ENCODE measurements at places on chromosomes 1 and 21. TPM values are rescaled to one million over a fixed set of nuclear protein-coding genes. Genes with fewer than 3 reads are reported as not detected.

- no peak for DNase-seq
Observed at GRCh38 chr1:221457685-221458446, 284.0 kb downstream of the DUSP10 start.

DNA sequence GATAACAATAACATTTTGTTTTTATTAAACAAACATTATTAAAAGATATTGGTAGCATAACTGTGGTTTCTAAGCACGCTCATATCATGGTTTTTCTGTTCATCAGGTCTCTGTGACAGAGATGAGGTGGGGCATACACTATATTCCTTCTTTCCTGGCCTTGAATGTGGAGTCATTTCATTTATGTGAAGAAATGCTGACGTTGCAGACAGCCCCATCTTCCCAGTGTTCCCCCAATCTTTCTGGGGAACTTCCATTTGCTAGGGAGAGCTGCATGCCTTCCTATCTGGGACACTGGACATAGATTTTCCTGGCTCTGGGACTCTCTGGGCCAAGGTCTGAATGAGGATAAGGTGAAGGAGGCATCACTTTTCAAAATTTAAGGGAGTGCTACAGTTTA, 30.4 kb downstream of the PIGM start:
- no peak for DNase-seq

DNA sequence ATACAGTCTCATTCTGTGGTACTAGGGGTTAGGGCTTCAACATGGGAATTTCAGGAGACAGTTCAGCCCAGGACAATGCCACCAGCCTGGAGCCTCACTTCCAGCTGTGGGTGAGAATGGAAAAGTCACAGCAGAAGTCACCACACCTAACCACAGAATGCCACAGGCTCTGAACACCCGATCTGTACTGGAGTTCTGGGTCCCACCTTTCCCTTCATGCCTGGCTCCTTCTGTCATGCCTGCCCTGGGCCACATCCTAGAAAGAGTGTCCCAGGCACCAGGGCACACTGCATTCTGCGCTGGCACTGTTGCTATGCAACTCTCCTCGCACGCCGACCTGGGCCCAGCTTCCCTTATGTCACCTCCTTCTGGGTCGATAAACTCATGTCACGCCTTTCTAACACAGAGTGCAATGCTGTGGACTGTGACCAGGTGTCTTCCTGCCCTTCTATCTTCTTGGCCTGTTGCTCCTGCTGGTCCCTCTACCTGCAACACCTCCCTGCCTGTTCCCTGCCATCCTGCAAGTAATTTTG, 21.2 kb downstream of the RCSD1 start:
- no peak for DNase-seq

GRCh38 chr1:75198761-75199160, 64.6 kb downstream of the LHX8 start:
- DNase-seq = no peak

GRCh38 chr1:211524521-211524920, 32.6 kb upstream of the RD3 start:
- DNase-seq = no peak

DNA sequence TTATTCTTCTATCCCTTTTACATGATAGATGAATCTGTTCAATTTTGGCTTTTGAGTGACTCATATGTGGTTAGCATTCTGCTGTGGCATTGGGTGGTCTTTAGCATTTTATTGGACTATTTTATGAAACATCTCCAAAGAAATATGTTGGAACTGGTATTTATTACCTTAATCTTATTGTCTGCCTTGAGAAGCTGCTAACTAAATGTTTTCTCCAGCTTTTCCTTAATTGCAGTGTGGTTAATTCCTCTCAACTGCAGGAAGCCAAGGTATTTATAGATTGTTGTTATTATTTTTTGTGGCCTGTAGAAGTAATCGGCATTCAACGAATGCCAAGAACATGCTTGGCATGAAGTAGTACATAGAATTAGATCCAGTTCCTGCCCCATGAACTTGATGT, 64.1 kb downstream of the NOS1AP start:
- DNase-seq = no peak

SLC6A17 gene
- 0.46 TPM for total RNA-seq

KCNK2 gene
- total RNA-seq = 0.44 TPM

DNA sequence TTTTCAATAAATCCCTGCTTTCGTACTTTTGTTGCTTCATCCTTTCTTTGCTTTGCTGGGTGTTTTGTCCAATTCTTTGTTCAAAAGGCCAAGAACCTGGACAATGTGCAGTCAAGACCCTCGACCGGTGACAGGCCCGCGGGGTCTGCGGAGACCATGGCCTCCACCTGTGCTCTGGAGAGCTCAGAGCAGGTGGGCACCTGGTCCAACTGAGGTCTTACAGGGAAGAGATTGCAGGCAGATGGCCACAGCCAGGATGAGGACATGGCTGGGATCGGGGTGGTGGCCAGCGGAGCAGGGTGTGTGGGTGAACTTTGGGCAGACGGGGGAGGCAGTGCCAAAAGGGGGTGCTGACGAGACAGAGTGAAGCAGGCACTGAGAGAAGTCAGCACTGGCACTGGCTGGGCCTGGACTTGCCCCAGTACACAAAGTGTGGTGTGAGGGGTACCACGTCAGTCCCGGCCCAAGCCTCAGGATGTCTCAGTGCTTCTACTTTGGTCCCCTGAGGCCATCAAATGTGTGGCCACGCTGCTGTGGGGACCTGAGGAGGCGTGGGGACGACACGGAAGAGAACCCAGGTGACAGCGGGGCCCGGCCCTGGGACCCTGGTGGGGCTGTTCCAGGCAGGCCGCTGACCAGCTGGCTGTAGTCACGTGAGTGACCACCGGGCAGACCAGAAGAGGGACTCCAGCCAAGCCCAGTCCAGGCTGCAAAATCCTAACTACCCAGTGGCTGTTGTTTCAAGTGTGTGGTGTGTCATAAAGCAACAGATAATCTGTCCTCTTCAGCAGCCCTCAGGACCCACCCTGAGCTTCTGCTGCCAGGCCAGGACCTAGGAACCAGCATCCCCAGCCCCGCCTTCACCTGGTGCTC, 10.4 kb upstream of the CCDC27 start:
- DNase-seq = no peak

ITGB2 gene
- total RNA-seq = 1.1 TPM

DNA sequence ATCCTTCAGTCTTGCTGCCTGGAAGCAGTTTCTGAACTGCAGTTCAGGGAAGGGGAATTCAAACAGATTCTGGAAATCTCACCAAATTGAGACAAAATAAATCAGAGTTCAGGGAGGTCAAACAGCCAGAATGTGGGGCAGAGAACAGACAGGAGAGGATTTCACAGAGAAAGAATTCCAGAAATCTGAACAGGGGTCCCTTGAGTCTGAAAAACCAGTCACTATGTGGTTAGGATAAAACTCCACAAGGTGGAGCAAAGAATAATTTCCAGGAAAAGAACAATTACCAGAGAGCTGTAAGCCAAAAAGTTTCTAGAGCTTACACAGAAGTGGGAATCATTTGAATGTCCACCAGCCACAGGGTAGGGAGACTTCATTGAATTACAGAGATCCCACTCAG, 84.7 kb downstream of the URB2 start:
- no peak for DNase-seq

- no peak for DNase-seq
Observed at GRCh38 chr1:214425716-214426425, 125.5 kb downstream of the PTPN14 start.

DNA sequence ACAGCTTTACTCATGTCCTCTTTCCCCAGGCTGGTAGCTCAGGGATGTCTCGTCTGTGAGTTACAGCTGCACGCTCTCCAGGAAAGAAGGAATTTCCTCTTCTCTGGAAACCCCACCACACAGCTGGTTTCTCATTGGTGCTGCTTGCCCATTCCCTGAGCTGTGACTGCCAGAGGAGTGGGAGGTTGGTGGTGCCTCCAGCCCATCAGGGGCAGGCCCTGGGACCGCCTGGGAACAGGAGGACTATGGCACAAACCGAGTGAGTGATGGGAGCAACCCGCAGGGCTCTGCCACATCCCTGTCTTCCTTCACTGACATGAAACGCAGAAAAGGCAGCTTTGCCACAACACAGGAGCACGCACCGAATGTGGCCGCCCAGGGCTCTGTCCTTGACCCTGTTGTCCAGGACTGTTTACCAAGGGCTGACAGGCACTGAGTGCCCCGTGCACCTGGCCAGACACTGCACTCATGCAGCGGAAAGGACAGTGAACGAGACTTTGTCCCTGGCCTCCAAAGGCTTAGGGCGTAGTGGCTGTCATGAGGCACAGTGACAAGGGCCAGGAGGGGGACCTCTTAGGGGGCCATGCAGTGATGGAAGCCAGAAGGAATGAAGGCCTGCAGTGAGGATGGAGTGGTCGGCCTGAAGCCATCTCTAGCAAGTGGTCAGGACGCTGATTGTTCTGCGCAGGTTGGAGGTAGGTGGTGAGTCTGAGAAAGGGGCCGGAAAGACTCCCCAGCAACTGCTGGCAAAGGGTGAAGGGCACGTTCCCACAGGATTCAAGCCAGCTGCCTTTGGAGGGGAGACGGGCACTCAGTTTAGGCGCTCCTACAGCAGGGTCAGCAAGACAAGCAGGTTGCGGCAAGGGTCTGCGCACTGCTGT, 1.7 kb upstream of the CCNL2 start:
- no peak for DNase-seq
